ENCODE measurements at places on chromosomes 5 and 9. TPM values are rescaled to one million over a fixed set of nuclear protein-coding genes. Genes with fewer than 3 reads are reported as not detected.

CBY3 gene
- not detected for total RNA-seq

KIF24 gene
- total RNA-seq = 4.1 TPM

ST6GALNAC6 gene
- 24.2 TPM for total RNA-seq

CCDC192 gene
- not detected for total RNA-seq

CTSV gene
- total RNA-seq = 12.4 TPM

ZNF879 gene
- total RNA-seq = 0.39 TPM

GCNT4 gene
- total RNA-seq = 0.58 TPM

RANBP17 gene
- total RNA-seq = 3.0 TPM

TLN1 gene
- 127 TPM for total RNA-seq

SLCO6A1 gene
- not detected for total RNA-seq

SNCAIP gene
- not detected for total RNA-seq

GDF9 gene
- 0.24 TPM for total RNA-seq

PSAT1 gene
- 197 TPM for total RNA-seq

PCDHB8 gene
- 0.25 TPM for total RNA-seq

CAPSL gene
- total RNA-seq = not detected

UGT3A1 gene
- not detected for total RNA-seq

FBXO10 gene
- total RNA-seq = 7.2 TPM

NELFB gene
- total RNA-seq = 44.5 TPM

MOB3B gene
- 6.9 TPM for total RNA-seq

TMED9 gene
- 275 TPM for total RNA-seq

NR2F1 gene
- 5.2 TPM for total RNA-seq

PAX5 gene
- not detected for total RNA-seq

DDX4 gene
- total RNA-seq = not detected

PRDM9 gene
- not detected for total RNA-seq

RNF183 gene
- not detected for total RNA-seq

Measured in A549 treated with DMSO at 1 μM for 4 hours (cell line).